T-helper 2 cell (primary cell): ENCODE measurements at places on chromosomes 6 and 20.

DNA sequence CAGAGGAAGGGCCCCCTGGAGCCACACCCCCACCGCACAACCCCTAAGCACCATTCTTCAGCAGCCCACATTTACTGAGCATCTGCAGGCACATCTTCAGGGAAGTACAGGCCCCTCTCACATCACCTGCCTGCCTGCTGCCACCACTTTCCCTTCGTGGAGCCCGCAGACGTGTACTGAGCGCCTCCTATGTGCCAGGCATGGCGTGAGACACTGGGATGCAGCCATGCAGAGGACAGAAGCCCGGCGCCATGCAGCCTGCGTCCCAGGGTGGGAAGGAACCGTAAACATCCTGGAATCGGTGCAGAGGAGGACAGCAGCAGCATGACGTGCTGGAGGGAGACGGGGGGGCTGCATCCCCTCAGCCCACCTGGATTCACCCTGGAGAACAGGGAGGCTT lies 78.1 kb downstream of the GRM4 start:
- DNase-seq, result no peak

GRCh38 chr20:37920679-37921322 lies 17.9 kb downstream of the VSTM2L start:
- no peak for DNase-seq

DNA sequence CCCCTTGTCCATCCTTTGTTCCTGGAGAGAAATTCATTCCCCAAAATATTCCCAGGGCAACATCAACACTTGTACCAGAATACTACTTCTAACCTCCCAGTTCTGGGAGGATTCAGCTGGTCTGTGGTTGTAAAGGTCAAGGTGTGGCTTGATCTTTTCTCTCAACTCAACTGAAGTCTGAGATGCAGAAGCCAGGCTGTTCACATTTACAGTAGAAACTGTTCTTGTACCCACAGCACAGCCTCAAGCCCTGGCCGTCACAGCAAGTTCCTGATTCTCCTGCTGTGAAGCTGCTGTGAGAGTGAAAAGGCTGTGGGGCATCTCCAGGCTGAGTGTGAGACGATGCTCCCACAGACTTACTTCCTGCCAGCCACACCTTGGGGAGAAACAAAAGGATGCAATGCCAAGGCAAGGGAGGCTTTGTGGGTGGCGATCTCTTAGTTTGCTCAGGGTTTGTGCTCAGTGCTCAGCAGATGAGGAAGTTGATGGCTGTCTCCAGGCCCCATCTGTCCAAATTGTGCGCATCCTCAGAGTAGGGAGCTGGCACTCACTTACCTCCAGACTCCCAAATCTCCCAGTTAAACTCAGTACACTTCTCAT lies 143.9 kb upstream of the FOXA2 start:
- DNase-seq, result no peak

DNA sequence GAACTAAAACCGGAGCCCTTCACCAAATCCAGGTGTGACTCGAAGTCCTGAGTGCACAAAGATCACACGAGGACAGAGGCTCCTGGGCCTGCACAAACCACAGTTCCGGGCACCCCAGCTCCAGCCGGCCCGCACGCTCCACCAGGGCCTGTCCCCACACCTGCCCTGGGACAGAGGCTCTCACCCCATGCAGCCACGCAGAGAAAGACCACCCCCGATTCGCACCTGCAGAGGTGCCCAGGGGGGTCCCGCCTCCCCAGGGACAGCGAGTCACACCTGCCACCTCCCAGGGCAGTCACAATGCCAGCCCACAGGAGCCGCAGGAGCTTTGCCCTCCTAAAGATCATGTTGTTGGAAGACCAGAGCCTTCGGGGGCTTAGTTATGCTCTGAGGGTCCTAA lies 25.4 kb upstream of the MRGBP start:
- no peak for DNase-seq

- no peak for DNase-seq
Observed at GRCh38 chr6:128064540-128064895, 163.7 kb upstream of the THEMIS start.

- no peak for DNase-seq
Observed at GRCh38 chr6:84553527-84553926, 210.9 kb downstream of the TBX18 start.

DNA sequence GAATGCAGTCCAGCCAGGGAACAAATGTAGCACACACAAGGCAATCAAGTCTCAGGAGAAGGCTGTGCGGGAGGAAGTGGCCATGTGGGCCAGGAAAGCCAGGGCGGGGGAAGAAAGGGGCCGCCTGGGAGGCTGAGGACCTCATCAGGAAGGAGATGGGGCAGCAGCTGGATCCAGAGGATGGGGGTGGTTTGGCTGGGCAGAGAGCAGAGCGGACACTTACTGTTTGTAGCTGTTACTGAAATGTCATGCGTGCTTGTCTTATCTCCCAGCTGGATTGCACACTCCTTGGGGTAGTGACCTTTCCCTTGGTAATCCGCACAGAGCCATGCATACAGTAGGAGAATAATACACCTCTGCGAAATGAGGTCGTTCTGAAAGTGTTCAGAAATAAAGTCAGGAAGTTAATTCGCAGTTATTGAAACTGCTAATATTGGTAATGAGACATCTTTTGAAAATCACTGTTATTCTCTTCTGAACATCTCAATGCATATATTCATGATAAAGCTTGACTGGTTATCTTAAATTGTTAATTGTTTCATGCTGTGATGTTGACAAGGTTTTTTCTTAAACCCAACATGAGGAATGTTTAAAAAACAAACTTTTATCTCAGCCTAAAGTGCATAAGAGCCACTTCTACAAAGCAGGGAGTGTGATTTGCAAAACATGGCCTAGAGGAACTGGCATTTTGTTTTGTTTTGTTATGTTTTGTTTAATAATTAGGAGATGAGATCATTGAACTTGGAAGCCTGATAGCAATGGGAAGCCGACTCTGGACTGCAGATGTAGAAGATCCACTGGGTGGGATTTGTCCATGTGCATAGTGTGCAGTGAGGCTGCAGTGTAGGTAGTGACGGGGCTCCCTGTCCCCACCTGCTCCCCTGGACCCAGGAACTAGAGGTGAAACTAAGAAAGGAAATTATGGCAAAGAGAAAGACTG lies 18.0 kb upstream of the MAP3K4 start:
- no peak for DNase-seq

- DNase-seq, result no peak
Observed at GRCh38 chr6:46324706-46325105, 153.9 kb upstream of the ENPP5 start.

DNA sequence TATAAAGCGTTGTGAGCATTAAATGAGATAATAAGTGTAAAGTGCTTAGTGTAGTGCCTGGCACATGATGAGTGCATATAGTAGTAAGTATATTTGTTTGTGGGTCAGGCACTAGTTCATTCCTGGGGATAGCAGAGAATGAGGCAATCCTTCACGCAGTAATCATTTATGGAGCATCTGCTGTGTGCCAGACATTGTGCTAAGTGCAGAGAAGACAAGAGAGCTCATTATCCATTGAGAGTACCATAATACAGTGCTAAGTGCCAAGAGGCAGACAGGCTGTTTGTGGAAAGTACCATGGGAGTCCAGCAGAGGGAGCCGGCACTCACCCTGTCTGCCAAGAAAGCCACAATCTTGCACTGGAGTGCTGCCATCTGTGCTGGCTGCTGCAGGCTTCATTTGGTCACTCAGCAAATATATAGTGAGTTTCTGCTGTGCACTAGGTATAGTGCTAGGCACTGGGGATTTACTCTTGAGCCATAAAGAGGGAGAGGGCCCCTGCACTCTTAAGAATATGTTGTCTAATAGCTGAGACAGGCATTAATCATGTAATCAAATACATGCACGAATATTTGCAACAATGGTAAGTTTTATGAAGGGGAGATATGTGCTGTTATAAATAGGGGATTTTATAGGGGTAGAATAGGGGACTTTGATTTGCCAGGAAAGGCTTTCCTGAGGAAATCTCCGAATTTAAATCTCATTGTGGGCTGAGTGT lies 12.9 kb upstream of the MROH8 start:
- peak; percentile 57 for DNase-seq

- no peak for DNase-seq
Observed at GRCh38 chr6:50990750-50991446, 172.2 kb downstream of the TFAP2B start.

- no peak for DNase-seq
Observed at GRCh38 chr6:89522778-89523177, 89.8 kb downstream of the ANKRD6 start.

- no peak for DNase-seq
Observed at GRCh38 chr6:101445527-101445926, 52.0 kb downstream of the GRIK2 start.

GRCh38 chr20:47720636-47721427 lies 64.4 kb downstream of the SULF2 start:
- DNase-seq, result no peak

DNA sequence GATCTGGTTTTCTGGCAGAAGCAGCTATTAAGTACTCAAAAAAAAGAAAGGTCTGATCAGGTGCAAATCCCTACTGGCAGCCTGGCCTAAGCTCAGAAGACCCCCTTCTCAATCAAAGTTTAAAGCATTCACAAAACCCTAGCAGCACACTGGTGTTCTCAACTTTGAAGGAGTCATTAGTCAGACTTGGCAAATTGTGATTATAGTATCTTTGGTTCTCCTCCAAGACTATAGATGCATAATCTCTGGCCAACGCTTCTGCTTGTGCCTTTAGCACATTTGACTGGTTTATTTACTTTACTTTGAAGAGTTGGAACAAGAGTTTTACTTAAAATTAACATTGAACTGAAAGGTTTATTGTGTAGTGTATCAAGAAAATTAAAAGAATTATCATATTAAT lies 248.9 kb downstream of the PTPRK start:
- no peak for DNase-seq

DNA sequence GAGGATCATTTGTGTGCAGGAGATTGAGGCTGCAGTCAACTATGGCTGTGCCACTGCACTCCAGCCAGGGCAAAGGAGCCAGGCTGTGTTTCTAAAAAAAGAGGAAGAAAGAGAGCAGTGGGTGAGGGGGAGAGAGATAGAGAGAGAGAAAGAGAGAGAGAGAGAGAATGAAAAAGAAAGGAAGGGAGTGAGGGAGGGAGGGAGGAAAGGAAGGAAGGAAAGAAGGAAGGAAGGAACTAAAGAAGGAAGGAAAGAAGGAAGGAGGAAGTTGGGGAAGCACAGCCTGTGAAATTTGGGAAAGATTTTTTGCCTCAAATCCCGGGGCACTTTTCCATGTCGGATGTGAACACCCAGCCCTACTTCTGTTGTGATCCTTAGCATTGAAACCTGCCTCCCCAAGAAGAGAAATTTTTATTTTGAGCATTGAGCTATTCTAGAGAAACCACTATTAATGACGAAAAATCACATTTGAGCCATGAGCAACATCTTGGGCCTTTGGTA lies 57.8 kb downstream of the FOXA2 start:
- DNase-seq, result no peak

DNA sequence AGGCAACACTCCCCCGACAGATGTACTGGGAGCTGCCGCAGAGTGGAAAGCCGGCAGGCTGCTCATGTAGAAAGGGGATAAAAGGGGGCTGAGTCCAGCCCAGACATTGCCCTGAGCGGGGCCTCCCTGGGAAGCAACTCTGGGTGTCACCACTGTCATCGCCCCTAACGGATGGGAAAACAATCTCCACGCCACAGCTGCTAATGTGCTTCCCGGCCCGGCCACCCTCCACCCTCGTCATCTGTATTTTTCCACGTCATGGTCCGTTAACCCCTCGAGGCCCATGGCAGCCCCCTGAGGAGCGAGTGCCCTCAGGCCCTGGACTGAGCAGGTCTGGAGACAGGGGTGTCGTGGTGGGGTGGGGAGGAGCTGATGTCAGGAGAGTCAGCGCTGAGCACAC lies 227.4 kb downstream of the DLL1 start:
- DNase-seq, result no peak

DNA sequence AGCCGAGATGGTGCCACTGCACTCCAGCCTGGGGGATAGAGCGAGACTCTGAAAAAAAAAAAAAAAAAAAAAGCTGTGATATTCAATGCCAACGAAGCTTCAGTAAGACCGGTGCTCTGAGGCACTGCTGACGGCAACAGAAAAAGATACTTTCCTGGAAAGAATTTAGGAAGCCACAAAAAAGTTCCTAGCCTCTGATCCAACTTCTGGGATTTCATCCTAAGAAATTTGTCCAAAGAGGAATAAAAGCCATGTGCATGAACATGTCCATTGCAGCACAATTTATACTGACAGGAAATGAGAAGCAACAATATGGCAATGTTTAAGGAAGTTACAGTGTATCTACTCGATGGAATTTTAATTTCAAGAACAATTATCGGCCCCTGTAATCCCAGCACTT lies 24.5 kb upstream of the CARMIL1 start:
- DNase-seq, result no peak

- peak; percentile 44 for DNase-seq
Observed at GRCh38 chr20:45293041-45294002, 13.3 kb upstream of the RBPJL start.

DNA sequence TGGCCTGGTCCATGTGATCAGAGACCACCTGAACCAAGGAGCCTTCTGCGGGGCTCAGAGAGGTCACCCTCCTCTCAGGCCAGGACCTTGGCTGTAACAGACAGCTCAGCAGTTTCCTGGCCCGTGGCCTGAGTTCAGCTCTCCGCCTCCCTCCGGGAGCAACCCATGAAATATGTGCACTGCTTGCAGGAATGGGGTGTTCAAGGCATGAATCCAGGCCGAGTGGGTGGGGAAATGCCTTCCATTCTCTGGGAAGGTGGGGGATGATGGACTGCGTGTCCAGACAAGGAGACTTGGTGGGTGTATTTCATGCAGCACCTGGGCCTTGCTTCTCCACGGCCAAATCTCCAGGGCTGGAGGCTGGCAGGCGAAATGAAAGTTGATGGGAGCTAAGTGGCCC lies 46.0 kb downstream of the SIRPA start:
- DNase-seq, result no peak

DNA sequence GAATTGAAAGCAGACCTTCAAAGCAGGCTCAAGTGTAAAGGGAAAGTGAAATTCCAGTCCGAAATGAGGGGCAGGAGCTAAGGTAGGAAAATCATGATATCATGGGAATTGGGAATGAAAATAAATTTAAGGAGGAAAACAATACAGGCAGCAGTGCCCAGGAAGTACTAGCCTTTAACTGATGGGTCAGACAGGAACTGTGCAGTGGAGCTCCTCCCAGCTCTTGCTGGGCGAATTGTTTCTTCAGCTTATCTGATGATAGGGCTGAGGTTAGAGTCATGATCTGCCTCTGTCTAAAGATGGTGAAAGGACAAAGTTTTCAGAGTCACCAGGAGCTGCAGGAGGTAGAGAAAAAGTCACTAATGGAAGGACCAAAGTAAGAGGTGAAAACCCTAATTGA lies 457.9 kb upstream of the PTCHD4 start:
- no peak for DNase-seq

- DNase-seq, result no peak
Observed at GRCh38 chr6:168799067-168799466, 358.1 kb downstream of the SMOC2 start.

- DNase-seq, result no peak
Observed at GRCh38 chr6:156881687-156882629, 104.8 kb downstream of the ARID1B start.

DNA sequence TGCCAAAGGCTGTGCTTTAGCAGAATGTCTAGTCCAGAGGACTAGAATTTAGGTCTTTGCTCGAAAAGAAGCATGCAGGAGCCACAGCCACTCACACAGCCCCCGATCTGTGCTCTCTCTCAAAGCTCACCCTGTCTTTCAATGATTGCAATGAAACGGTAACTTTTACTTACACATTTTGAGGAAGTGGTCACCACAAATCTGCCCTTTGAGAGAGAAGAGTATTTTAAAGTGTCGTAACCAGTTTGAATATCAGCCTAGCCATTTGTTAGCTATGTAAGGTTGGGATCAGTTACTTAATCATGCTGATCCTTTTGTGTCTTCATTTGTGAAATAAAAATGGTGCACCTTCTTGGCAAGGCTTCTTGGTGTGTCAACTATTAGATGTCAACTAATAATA lies 209.0 kb downstream of the TFAP2A start:
- no peak for DNase-seq

- no peak for DNase-seq
Observed at GRCh38 chr20:45963059-45964005, 8.7 kb downstream of the ZNF335 start.
